NCI-H187 treated with DMSO at 0.1 percent for 48 hours (cell line): ENCODE measurements at places on chromosomes 11 and 22.

DNA sequence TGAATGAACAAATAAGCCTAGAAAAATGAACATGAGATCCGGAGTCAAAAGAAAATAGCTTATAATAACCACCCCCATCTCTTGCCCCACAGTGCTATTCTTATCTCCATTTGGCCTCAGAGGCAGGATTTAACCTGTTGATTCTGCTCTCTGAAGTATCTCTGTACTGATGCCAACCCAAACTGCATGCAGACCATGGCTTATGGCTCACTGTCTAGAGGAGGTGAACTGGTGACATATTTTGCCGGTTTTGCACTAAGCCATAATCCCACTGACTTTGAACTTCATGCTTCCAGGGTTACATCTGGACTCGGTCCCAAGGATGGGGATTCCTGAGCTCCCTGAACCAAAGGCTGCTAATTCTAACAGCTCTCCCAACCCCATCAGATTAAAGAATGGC is 397.1 kb downstream of the TENM4 start:
- DNase-seq: no peak

GRCh38 chr22:38413085-38414008 is 41.7 kb downstream of the KCNJ4 start:
- no peak for DNase-seq

DNA sequence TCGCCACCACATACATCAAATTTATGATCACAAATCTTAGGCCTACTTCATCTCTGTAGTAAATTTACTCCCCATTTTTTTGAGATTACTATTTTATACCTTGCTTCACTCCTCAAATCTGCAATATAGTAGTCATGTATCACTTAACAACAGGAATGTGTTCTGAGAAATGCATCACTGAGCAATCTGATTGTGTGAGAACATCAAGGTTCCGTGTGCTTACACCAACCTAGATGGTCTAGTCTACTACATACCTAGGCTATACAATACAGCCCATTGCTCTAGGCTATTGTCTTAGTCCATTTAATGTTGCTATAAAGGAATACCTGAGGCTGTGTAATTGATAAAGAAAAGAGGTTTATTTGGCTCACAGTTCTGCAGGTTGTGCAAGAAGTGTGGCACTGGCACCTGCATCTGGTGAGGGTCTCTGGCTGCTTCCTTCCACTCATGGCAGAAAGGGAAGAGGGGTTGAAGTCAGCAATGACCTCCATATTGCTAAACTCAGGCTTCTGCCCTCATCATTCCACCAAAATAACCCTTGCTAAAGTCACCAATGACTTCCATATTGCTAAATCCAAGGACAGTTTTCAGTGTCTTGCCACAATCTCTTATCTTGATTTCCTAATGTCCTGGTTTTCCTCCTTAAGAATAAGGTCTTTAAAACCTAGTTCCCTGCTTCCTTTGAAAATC is 140.3 kb downstream of the RBFOX2 start:
- no peak for DNase-seq

DNA sequence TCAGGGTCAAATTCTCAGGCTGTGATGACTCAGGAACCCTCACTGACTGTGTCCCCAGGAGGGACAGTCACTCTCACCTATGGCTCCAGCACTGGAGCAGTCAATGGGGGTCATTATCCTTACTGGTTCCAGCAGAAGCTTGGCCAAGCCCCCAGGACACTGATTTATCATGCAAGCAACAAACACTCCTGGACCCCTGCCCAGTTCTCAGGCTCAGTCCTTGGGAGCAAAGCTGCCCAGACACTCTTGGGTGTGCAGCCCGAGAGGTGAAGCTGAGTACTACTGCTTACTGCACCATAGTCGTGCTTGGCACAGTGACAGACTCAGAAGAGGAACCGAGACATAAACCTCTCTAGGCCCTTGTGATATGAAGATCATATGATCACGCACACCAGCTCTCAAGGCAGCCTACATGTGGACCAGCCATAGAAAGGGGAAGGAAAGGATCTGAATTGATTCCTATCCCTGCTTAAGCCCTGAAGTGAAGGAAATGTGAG is 58.2 kb downstream of the ZNF280B start:
- no peak for DNase-seq

- DNase-seq: no peak
Observed at GRCh38 chr22:23079240-23079768, 9.0 kb downstream of the GNAZ start.
